ENCODE measurements at places on chromosomes 7 and 10. TPM values are rescaled to one million over a fixed set of nuclear protein-coding genes. Genes with fewer than 3 reads are reported as not detected.

GRCh38 chr7:112908086-112908485, 117.9 kb upstream of the TMEM168 start:
- H3K27me3 ChIP-seq = no peaks in the 10 kb centered on the region
- H3K4me3 ChIP-seq = no peak overlapping the region
- no peak overlapping the region for H3K27ac ChIP-seq
- no peak for DNase-seq

DNA sequence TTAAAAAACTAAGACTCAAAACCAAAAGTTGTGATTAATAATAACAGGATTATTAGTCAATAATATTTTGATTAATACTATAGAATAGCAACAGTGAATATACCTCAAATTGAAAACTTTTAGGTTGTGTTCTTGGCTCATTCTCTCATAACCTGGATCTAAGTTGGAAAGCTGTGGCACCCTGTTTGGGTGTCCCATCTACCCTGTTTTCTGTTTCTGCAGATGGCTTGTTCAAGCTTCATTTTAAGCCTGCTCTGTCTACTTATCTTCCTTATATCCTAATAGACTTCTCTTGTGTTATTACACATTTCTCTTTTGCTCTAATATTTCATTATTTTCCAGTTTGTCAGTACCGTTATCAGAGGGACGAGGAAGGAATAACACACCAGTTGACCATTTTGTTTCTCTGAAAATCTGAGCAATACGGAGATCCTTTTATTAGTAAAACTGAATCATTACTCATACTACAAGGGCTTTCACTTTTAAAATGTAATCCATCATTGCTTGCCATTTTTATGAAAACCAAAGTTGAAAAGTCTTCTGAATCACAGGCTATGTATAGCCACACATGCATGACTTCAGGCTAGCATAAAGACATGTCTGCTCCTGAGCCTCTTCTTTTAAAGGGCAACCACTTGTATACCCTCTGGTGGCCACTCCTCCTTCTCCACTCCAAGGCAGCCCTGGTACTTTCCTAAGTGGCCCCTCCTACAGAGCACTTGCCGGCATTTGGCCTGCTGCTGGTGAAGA, 22.3 kb downstream of the COX15 start:
- no peak overlapping the region for H3K4me3 ChIP-seq
- H3K36me3 ChIP-seq = no peaks in the 10 kb centered on the region
- no peaks in the 10 kb centered on the region for H3K27me3 ChIP-seq
- H3K4me1 ChIP-seq = peaks cover 31% of the 10 kb centered on the region
- peak overlapping the region; percentile 75 for H3K27ac ChIP-seq

Gene PRKAR1B
- 15.4 TPM for total RNA-seq

- H3K36me3 ChIP-seq = peaks cover 11% of the 10 kb centered on the region
- peak; percentile 97 for DNase-seq
- no peaks in the 10 kb centered on the region for H3K27me3 ChIP-seq
- peak overlapping the region; percentile 59 for H3K4me3 ChIP-seq
- peaks cover 31% of the 10 kb centered on the region for H3K4me1 ChIP-seq
These were observed 12.3 kb upstream of the OGA start for GRCh38 chr10:101830322-101831168.

DNA sequence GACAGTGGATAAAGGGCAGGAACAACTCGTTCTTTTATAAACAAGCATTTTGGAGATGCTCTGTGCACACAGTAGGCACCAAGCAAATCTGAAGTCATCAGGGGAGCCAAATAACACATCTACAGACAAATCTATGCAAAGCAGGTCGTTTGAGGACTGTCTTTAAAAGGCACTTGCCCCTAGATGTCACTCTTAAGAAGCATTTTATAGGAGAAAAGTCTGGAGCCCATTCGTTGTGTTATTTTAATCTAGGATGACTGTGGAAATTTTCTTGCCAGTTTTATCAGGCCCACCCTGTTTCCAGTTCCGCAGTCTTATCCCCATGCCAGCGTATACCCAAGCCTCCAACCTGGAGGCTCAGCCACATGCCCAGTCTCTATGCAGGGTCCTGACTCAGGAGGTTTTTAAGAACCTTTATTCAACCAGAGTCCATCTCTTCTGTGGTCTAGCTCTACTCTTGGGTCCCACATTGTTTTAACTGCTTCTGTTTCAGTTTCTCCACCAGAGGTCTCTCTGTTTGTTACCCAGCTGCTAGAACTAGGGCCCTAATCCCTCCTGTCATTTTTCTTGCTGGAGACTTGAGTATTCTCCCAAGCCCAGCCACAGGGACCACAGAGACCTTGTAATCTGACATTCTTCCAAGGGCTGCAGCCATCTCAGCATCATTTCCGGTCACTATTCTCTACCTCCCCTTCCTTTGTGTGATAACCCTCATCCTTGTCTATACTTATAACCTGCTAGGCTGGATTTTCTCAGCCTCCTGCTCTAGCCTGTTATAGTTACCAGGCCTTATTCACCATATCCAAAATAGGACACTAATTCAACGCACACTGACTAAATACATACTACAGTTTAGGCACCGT, 26.7 kb downstream of the PIK3CG start:
- H3K4me3 ChIP-seq = no peak overlapping the region
- no peaks in the 10 kb centered on the region for H3K36me3 ChIP-seq
- no peaks in the 10 kb centered on the region for H3K27me3 ChIP-seq
- H3K4me1 ChIP-seq = no peaks in the 10 kb centered on the region

DNA sequence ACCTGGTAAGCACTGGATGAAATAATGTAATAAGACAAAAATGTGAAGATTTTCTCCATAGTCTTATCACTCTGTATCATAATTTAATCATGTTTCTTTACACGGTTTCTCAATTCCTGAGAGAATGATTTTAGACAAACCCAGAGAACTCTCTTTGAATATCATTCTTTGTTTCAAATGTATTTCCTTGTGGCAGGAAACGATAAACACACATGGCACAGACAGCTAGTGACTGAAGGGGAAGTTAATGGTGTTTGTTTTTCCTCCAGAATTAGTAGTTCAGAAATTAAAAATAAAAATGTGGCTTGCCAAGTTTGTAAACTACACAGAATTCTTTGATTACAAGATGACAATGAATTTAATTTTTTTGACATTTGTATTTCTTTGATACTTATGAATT, 163.7 kb upstream of the PRPS1L1 start:
- H3K27me3 ChIP-seq = no peaks in the 10 kb centered on the region
- H3K4me3 ChIP-seq = no peak overlapping the region
- no peak for DNase-seq
- no peaks in the 10 kb centered on the region for H3K36me3 ChIP-seq
- no peak overlapping the region for H3K27ac ChIP-seq
- no peaks in the 10 kb centered on the region for H3K4me1 ChIP-seq

Measured in esophagus muscularis mucosa (tissue), 4 donors.